ENCODE measurements at places on chromosomes 4 and X.

DNA sequence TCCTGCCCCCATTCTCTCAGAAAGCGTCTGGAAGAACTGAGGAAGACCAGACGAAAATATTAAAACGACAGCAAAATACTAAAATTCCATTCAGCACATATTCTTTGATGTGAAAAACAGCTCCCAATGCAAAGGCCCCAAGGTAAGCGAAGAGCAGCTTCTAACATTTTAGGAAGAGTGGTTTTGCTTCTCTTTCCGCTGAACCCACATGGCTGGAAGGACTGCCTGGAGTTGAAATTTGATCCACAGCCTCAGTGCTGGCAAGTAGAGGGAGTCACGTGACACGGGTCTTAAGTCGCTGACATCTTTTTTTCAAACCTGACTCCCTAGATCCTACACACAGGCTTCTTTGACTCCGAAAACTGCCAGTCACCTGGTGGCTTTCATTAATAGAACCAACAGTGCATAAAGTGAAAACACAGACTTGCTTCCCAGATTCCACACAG is at the start of gene FAM13A:
Gene FAM13A, minus strand, starts transcription at position 233 of the 446 bp plus-strand sequence. Its CDS starts 221 bp downstream, at position 12.
- no peak for DNase-seq

- no peak for DNase-seq
These were observed 1.1 kb downstream of the SOWAHB start for GRCh38 chr4:76896614-76897535.

DNA sequence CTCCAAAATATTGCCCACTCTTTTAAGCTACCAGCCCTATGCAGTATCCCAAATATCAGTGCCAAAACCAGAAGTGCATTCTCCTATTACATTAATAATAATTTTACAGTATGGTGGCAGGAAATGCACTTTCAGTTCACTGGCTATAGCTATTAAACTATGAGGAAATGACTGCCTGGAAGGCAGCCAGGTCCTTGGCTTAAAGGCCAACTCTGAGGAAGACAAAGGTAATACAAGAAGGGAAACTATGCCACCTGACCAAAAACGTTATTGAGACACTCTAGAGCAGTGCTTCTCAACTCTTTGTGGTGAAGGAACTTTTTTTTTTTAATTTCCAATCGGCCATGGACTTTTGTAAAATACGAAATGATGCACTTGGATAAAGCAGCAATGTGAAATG is 133.6 kb upstream of the VAMP7 start:
- no peak for DNase-seq

DNA sequence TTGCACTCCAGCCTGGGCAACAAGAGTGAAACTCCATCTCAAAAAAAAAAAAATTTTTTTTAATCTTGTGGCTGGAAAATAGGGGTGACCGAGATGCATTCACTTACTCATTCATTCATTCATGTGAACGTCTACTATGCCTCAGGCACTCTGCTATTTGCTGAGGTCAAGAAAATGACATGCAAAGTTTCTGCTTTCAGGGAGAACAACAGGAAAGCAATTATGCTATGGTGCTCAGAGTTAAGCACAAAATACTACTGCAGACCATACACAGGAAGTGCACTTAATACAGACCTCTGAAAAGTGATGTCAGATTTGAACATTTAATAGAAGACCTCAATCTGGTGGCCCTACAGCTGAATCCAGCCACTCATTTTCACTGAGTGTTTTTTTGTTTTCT is 59.6 kb upstream of the DUSP21 start:
- no peak for DNase-seq

DNA sequence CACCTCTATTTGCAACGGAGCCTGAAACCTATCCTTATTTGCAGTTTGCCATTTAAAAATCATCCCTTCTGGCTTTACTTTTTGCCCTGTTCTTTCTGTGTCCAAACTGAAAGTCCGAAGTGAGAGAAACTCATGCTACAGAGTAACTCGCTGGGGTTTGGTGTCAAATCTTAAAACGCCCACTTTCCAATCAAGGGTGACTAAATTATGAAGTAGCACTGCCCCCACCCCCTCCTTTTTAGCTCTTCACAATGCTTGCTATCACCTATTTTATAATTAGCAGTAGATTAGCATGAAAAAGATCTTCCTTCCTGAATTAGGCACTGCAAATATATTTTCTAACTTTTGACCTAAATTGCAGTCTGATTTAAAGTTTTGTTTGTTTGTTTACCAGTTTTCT is 52.5 kb downstream of the VGLL1 start:
- no peak for DNase-seq

- DNase-seq: no peak
These were observed 196.5 kb upstream of the SLC7A11 start for GRCh38 chr4:138438608-138439007.

DNA sequence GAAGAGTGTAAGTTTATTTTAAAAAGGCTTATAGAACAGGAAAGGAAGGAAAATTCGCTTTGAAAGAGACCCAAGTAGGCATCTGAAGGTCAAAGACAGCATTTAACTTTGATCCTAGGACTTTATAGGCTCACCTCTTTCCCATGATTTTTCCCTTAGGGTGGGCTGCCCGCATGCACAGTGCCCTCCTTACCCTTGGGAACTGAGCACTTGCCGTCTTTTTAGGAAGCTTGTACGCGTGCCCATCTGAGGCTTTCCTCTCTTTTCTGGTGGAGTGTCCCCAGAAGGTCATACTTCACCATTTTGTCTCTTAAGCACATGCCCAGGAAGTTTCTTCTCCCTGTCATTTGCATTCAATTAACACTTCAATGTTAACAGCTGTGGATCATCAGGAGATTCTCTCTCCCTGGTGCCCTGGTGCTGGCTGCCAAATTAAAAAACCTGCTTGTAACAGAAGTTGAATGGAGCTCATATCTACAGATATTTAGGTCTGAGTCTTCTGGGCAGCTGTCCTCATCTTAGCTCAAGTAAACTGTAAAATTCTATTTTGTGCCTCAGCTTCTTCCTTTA is 38.4 kb upstream of the IL9R start:
- DNase-seq: no peak

DNA sequence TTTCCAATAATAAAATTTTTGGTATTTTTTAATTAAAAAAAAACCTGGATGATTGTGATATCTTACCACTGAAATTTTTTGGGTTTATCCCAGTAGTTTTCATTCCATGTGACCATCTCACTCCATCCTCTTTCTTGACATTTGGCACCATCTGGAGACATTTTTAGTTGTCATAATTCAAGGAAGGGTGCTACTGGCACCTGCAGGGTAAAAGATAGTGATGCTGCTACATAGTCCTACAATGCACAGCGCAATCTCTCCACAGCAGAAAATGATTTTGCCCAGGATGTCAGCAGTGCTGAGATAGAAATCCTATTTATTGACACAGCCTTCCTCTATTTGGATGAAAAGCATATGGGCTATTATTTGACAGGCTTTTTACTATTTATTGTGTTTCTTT is 79.3 kb downstream of the RBPJ start:
- DNase-seq: no peak

DNA sequence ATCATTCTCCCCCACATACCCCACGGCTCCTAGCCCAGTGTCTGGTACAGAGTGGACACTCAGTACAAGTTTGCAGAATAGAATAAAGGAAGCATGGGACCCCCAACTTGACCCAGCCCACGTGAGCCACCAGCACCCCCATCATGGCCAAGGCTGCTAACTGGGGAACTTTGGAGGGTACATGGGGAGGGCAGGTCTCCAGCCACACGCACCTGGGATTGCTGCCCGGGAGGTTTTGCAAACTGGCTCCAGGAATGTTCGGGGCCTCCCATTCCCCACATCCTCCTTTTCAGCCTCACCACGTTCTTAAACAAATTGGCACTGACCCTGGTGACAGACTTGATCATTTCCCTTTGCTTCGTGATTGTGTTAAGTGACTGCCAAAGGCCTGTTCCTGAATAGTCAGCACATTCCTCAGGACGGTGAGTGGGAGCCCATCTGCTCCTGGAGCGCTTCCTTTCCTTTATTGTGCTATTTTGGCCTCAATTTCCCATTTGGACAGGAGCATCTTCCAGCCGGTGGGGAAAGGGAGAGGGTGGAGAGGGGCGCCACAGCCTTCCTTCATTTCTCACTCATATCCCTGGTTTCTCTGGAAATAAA is 18.7 kb upstream of the XPNPEP2 start:
- DNase-seq: no peak

DNA sequence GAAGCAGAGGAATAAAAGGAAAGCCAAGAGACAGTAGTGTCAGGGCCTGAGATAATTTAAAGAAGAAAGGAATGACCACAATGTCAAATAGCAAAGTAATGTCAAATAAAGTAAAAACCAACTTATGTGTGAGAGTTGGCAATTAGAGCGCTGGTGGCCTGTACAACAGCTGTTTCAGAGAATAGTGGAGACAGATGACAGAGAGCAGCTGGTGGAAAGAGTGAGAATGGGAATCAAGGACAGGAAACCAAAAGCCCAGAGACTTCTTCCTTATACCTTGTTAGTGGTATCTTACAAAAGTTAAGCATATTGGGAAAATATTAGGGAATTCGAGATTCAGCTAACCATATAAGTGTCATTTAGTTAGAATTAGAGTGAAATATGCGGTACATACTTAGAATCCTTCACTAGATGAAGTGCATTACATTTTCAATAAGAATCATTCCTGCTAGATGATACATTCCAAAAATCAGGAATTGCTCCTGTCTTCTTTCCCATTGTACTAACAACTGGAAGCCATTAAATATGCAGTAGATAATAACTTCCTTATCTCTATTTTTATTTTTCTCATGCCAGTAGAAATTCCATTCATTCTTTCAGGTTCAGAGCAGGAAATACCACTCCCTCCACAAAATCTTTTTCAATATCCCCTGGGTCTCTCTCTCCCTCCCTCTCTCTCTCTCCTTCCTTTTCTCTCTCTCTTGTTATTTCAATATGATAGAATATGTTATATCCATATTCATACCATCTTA is 525.4 kb downstream of the CENPC start:
- no peak for DNase-seq

- DNase-seq: no peak
These were observed 822.3 kb upstream of the TENM3 start for GRCh38 chr4:181420950-181421349.

Data from T-helper 2 cell treated with Interferon-gamma antibody and Interleukin-4, amounts not matched to agents 5 μg/mL and 100 μg/mL, for 36 hours (primary cell).